PC-3 (cell line): ENCODE measurements at places on chromosomes 7 and 10. TPM values are rescaled to one million over a fixed set of nuclear protein-coding genes. Genes with fewer than 3 reads are reported as not detected.

AKR1C8 gene
- not detected in 2 replicates for total RNA-seq

SPDYE8 gene
- total RNA-seq, result not detected in 2 replicates

DNA sequence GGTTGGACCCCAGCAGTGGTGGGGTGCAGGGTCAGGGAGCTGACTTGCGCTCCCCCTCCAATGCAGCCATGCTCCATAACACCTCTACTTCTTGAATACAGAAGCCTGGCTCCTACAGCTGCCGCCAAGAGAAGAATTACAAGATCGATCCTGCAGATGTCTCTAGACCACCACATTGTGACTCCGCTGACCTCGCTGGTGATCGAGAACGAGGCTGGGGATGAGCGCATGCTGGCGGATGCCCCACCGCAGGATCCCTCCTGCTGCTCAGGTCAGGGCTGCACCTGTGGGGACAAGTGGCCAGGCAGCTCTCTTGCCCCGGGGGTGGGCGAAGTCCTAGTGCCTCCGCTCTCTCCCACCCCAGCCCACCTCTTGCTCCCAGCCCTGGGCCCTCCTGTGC lies 31.7 kb downstream of the ITIH2 start:
- no peak for DNase-seq

MEST gene
- 21.1 and 25.2 TPM in 2 replicates for total RNA-seq

SPDYE6 gene
- total RNA-seq, result not detected in 2 replicates

GRCh38 chr7:12722136-12722535 lies 34.7 kb downstream of the ARL4A start:
- no peak for DNase-seq

DNA sequence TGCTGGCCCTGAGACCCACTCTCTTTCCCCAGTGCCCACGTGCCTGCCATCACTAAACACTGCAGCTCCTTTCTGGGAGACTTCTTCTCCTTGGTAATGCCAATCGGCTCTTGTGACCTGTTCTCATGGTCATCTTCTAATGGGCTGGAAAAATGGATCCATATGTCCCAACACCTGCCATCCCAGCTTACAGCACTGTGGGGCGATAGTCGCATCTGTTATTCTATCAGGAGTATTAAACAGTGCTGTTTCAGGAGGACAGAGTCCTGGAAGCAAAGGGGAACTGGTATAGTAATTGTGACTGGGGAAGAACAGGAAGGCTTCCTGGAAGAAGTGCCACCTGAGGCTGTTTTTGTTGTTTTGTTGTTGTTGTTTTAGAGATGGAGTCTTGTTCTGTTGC lies 411.2 kb downstream of the GLRX3 start:
- DNase-seq, result no peak
